Activated CD4-positive, alpha-beta T cell treated with anti-CD3 and anti-CD28 coated beads for 1 hour (primary cell): ENCODE measurements at places on chromosomes 2 and 18.
A peak's percentile ranks its signal among the peaks of the same experiment; 100 is the strongest.

DNA sequence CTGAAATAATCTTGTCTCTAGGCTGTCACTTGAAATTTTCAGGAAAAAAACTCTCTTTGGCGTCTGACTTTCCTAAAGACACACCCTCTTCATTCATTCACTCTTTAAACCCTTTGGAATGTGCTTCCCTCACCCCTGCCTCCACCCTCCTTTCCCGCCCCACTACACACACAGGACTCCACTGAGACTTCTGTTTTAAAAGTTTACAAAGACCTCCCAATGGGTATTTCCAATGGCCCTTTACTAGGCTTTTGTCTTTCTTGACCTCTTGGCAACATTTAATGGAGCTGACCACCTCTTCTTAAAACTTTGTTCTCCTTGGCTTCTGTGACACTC is 96.1 kb downstream of the RBMS1 start:
- DNase-seq = no peak

- DNase-seq = no peak
Observed at GRCh38 chr2:163175294-163175693, 336.7 kb upstream of the KCNH7 start.

DNA sequence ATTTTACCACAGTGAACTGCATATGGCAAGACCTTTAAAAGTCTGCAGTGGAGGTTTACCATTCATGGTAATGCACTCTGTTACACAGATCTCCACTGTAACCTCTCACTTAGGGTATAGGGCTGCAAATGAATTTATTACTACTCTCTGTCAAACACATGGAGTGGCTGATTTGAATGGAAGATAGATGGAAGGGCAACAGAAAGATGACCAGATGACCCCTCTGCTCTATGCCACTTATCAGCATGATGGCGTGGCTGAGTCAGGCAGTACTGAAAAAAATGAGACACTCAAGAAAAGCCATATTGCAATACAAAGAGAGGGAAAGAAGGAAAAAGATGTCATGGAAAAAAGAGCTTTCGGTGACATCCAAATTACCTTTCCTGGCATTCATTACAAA is 72.3 kb downstream of the ABCA12 start:
- no peak for DNase-seq

DNA sequence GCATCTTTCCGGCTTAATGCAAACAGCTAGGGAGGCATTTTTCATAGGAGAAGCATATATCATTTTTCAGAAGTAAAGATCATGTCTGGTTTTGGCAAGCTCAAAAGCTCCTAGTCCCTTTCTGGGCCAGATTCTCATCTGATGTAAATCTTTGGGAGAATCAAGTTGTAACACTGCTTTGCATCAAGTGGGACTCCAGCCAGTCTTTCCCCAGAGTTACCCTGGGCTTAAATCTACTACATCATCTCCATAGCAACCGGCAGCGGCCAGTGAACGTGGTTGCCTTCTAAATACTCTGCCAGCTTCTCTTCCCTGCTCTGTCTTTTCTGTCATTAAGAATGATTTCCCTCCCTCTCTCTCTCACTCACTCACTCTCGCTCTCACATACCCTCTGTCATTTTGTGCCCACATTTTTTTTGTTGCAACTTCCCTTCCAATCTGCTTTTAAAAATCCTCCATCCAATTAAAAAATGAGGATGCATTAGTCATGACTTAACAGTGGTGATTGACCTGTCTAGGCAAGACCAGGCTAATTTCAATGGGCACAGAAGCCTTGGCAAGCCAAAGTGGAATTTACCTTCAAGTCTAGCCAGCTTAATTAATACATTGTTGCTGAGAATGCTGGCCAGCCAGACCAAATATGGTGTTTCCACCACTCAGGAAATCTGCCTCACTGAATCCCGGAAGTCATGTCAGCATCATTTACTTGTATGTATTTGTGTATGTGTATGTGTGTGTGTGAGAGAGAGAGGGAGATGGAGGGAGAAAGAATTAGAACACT is 93.0 kb downstream of the NRP2 start:
- DNase-seq = no peak

DNA sequence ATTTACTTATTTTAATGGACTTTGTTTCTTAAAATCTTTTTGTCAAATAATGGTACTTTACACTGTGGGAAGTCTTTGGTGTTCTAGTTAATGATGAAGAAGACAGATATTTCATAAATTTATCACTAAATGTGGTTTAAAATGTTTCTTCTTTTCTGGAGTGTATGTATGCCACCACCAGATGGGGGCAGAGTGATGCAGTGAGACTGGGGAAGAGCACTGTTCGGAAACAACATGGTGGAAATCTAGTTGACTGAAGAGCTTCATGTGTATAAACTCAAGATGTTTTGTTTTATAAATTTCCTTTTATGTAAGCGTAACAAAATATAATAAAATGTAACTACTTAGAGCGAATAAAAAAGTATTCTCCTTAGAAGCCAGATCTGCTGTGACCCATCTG is 195.1 kb downstream of the KCNE4 start:
- no peak for DNase-seq

DNA sequence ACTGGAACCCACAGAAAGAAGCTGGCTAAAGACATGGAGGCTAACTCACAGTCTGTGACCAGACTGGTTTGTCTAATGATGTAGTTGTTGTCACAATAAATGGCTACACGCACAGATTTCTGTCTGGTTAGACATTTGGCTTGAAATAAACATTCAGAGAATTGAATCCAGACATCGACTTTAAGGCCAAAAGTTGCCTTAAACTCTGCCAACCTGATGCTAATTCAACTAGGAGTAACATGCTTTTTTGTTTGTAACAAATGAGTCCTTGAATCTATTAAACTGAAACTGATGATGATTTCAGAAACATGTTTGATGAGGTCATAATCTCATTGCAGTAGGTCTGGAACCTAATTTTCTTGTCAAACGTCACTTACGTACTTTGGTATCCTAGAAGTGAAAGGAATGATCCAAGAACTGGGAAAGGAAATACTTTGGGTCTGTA is 123.8 kb downstream of the ERBB4 start:
- no peak for DNase-seq

DNA sequence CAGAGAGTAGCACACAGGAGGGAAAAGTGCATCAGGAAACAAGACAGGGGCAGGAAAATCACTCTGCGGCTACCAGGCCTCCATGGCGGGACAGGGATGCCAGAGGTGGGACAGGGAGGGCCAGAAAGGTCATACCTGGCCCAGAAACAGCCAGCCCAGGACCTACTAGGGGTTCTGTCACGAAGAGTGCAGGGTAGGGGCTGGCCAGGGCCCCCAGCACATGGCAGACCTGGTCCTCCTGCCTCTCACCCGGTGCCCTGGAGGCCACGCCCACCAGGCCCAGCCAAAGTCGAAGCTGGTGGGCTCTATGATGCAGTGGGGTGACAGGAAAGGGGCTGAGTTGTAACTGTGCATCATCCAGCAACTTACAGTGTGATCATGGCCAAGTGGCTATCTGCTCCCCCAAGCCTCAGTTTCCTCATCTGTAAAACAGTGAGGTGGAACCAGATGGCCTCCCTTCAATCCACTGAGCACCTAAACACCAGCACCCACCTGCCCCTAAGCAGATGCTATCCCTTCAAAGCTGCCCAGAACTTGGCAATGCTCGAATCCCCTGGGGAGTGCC is 10.6 kb downstream of the CYP26B1 start:
- no peak for DNase-seq

DNA sequence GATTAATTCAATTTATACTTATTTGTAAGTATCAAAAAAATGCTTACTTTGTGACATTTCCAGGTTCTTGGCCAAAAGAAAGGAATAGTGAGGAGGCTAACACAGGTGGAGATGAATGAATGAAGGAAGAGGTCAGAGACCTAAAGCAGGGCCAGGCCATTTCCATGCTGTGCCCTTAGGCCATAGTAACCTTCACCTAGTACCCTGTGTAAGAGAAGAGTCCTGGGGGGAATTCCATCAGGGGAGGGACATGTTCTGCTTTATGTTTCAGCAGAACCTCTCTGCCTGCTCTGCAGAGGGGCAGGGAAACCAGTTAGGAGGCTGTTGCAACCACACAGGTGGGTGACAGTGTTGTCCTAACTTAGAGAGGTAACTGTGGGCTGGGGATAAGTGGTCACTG is 204.2 kb upstream of the CDH20 start:
- DNase-seq = no peak

- no peak for DNase-seq
Observed at GRCh38 chr2:74396149-74396548, 16.0 kb upstream of the DCTN1 start.

GRCh38 chr2:88600038-88600465 is 27.2 kb downstream of the EIF2AK3 start:
- peak; percentile 9 for DNase-seq

- no peak for DNase-seq
Observed at GRCh38 chr18:24922491-24922890, 429.5 kb downstream of the ZNF521 start.

DNA sequence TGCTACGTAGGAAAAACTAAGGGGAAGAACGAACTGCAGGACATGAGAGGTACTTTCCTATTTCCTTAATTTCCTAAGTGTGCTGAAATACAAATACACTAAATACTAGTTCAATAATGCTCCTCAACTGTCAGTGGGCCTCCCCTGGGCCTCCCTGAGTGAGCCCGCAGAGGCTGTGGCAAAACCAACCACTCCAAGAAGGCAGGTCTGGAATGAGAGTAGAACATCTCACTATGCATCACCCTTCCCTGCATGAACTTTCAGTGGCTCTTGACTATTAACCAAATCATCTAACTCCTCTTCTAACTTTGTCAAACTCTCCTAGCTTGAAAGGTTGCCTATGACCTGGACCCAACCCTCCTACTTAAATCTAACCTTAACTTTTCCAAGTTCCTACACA is 84.6 kb downstream of the THADA start:
- DNase-seq = no peak

GRCh38 chr2:232538671-232539070 is 821 bp upstream of the CHRNG start:
- DNase-seq = no peak

DNA sequence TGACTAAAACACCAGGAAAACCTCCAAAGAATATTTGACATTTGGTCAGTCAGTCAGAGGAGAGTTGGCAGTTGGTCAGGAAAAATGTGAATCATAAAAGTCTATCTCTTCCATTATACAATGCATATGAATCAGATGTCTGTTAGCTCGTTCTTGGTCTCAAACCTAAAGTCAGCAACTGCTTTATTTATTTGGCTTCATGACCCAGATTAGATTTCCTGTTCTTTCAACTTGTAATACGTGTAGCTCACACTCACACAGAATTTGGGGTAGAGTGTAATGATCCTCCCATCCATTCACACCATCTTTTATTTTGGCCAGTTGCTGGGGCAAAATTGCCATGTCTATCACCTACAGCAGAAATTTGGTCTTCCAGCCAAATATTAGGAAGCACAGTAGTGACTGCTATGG is 81.9 kb upstream of the COL5A2 start:
- no peak for DNase-seq

GRCh38 chr18:33014060-33014796 is 241.4 kb upstream of the KLHL14 start:
- DNase-seq = no peak

GRCh38 chr2:74696829-74697228 is 42.8 kb downstream of the SEMA4F start:
- no peak for DNase-seq

GRCh38 chr2:48131539-48132270 is 225.4 kb upstream of the FBXO11 start:
- DNase-seq = no peak

- DNase-seq = no peak
Observed at GRCh38 chr2:18834341-18834740, 245.0 kb upstream of the NT5C1B start.

- no peak for DNase-seq
Observed at GRCh38 chr2:186882511-186883071, 33.6 kb upstream of the ZSWIM2 start.

- no peak for DNase-seq
Observed at GRCh38 chr2:139529080-139529479, 748.9 kb upstream of the NXPH2 start.

DNA sequence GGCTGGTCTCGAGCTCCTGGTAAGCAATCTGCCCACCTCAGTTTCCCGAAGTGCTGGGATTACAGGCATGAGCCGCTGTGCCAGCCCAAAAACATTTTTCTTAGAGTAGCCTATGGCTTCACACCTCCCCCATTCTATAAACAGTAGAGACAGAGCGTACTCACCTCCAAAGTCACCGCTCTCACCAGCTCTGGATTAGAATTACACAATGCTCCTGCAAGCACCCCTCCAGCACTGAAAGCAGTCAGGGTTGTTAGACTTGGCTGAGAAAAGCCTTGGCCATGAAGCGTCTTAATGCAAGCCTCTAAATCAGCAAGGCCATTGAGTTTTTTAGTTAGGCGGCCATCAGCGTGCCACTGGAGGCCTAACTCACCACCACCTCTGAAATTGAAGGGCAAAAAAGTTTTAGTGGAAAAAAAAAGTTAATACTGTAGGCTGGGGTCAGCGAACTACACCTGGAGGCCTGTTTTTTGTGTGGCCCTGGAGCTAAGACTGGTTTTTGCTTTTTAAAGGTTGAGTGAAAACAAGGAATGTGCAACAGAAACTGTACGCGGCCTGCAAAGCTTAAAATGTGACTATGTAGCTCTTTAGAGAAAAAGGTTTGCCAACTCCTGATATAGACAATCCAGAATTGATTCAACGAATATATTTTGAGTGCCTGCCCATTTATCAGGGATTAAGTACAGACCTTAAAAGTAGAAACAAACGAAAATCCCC is 34.6 kb downstream of the PREPL start:
- no peak for DNase-seq

GRCh38 chr18:10381516-10381915 is 72.9 kb upstream of the APCDD1 start:
- DNase-seq = no peak

- DNase-seq = no peak
Observed at GRCh38 chr2:207337234-207338219, 171.8 kb upstream of the KLF7 start.

- DNase-seq = no peak
Observed at GRCh38 chr18:63676526-63677323, 15.0 kb upstream of the SERPINB3 start.

- DNase-seq = no peak
Observed at GRCh38 chr2:241636182-241637017, 558 bp downstream of the THAP4 start.

GRCh38 chr2:131105950-131106801 is 1.0 kb downstream of the PLEKHB2 start:
- DNase-seq = no peak

DNA sequence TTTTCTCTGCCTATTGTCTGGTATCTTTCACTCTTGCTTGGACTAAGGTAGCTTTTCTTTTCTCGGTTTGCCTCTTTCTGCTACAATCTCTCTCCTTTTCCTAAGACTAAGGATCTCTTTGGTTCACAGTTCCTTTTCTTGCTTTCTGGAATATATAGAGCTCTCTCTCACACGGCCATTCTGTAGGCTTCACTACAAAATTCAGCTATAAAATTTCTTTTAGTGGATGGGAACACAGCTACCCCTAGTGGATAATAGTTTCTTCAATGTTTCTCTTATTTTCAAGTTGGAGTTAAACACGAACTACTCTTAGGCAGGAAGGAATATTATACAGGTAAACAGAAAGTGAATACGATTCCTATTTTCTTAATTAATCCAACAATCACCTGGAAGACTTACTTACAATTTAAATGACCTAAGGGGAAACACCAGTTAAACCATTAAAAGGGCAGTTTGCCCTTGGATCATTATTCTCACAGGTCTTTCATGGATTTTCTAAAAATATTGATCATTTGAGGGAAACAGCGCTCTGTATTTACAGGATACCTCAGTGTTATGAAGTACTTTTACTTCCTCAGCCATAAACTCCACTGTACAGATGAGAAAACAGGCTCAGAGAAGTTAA is 140.5 kb downstream of the LRP2 start:
- no peak for DNase-seq
